ENCODE measurements at places on chromosomes 3 and 15. TPM values are rescaled to one million over a fixed set of nuclear protein-coding genes. Genes with fewer than 3 reads are reported as not detected.
A peak's percentile ranks its signal among the peaks of the same experiment; 100 is the strongest.

TRIM59 gene
- 43.5 TPM for total RNA-seq

WDR48 gene
- 39.4 TPM for total RNA-seq

SLC12A1 gene
- total RNA-seq = not detected

HDAC11 gene
- 4.9 TPM for total RNA-seq

NOX5 gene
- total RNA-seq = 0.06 TPM

ITIH3 gene
- not detected for total RNA-seq

PARP15 gene
- 52.8 TPM for total RNA-seq

KAT2B gene
- 97.8 TPM for total RNA-seq

TRIP4 gene
- 25.7 TPM for total RNA-seq

GRCh38 chr3:124995460-124995994, 60.3 kb downstream of the HEG1 start:
- H3K27ac ChIP-seq = peak overlapping the region; percentile 82
- peaks cover 24% of the 10 kb centered on the region for H3K36me3 ChIP-seq

DNA sequence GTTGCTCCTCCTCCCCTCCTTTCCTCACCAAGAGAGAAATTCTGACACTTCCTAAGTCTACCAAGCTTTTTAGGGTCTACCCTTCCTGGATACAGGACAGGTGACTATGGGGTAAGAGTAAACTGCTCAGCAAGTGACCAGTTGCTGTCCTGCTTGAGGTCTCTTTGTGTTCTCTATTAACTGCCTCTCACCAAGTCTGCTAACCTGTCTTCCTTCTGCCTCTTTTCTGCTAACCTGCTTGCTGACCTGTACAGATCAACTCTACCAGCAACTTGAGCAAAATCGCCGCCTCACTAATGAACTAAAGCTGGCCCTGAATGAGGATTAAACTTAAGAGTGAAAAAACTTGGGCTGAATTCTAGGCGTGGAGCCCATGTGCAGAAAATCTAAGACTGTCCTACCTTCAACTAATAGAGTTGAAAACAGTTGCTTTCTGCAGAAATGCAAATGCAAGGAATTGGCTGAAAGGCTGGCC, 27.1 kb downstream of the TPM1 start:
- no peak overlapping the region for H3K27ac ChIP-seq
- H3K4me1 ChIP-seq = no peaks in the 10 kb centered on the region
- H3K36me3 ChIP-seq = no peaks in the 10 kb centered on the region
- DNase-seq = no peak
- no peaks in the 10 kb centered on the region for H3K27me3 ChIP-seq

DNA sequence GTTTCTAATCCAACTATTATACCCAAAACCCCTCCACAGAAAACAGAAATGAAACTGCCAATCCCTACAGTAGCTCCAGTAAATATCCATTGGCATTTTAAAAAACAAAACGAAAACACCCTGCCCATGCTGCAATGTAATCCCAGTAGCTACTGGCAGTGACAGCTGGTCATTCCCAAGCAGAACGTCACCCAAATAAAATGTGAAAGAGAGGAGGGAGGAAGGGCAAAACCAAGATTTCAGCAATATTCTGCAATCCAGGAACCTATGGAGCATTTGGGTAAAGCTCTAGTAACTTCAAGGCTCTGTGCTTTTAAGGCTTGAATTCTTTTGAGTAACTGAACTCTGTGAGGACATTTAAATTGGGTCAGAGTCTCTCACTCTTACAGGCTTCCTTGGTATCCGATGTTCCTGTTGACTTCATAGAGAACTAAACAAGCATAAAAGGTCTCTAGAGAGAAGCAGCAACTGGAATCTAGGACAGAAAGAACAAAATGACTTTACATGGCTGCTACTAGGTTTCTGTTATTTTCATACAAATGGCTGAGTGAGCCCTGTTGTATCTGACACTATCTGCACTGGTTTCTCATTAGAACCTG, 136.2 kb downstream of the TNIK start:
- DNase-seq = no peak
- no peaks in the 10 kb centered on the region for H3K36me3 ChIP-seq
- peaks cover 8% of the 10 kb centered on the region for H3K4me1 ChIP-seq
- H3K27ac ChIP-seq = no peak overlapping the region
- H3K4me3 ChIP-seq = no peak overlapping the region

GRCh38 chr3:46484911-46485778, 12.6 kb upstream of the RTP3 start:
- DNase-seq = no peak
- H3K4me3 ChIP-seq = no peak overlapping the region
- H3K36me3 ChIP-seq = no peaks in the 10 kb centered on the region
- peaks cover 10% of the 10 kb centered on the region for H3K4me1 ChIP-seq

- no peak for DNase-seq
- H3K4me1 ChIP-seq = no peaks in the 10 kb centered on the region
- H3K27me3 ChIP-seq = peaks cover 4% of the 10 kb centered on the region
- peaks cover 38% of the 10 kb centered on the region for H3K36me3 ChIP-seq
- H3K4me3 ChIP-seq = no peak overlapping the region
- no peak overlapping the region for H3K27ac ChIP-seq
These were observed 156.9 kb downstream of the ATP8B4 start for GRCh38 chr15:49962044-49962602.

- H3K27ac ChIP-seq = peak overlapping the region; percentile 59
- peaks cover 11% of the 10 kb centered on the region for H3K36me3 ChIP-seq
- no peak overlapping the region for H3K4me3 ChIP-seq
- no peaks in the 10 kb centered on the region for H3K27me3 ChIP-seq
These were observed 26.5 kb downstream of the AKAP13 start for GRCh38 chr15:85406916-85407315.

GRCh38 chr3:144272680-144273079, 301.1 kb downstream of the DIPK2A start:
- peaks cover 2% of the 10 kb centered on the region for H3K4me1 ChIP-seq
- H3K4me3 ChIP-seq = no peak overlapping the region
- no peak for DNase-seq
- no peaks in the 10 kb centered on the region for H3K36me3 ChIP-seq
- H3K27ac ChIP-seq = no peak overlapping the region

DNA sequence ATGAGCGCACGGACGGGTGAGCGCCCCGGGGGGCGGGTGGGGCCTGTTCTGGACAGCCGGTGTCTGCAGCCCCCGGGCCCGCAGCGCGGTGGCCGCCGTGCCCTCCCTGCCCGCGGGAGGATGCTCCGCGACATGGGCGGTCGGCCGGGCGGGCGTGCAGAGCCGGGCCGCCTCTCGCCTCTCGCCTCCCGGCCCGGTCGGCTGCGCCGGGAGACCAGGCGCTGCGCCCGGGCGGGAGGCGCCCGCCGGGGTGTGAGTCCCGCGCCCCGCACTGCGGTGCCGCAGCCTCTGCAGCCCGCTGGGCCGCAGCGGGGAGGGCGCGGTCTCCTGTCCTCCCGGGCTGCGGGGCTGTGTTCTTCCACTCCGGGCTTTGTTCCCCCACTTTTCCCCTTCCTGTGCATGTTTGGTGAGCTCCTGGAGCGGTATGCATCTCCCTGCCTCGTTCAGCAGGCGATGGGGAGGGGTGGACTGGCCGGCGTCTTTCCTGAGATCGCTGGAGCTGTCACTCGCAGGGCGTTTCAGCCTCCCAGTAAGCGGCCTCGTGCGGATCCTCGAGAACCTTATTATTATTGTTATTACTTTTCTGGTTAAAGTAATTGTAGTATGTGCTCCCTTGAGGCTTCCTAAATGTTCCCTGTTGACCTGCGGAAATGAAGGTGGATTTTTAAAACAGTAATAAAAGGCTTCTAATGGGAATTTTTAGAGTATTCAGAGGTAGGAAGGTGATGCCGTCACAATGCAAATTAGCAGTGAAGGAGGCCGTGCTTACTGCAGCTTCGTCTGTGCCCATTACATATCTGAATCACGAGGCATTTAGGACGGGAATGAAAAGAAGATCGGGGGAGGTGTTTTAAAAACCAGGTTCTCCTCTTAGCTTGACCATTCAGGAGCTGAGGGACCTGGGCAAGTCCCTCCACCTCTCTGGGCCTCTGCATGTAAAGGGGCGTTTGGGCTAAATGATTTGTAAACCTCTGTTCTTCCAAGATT, 593 bp downstream of the TMOD2 start:
- peak overlapping the region; percentile 91 for H3K4me3 ChIP-seq
- peaks cover 10% of the 10 kb centered on the region for H3K36me3 ChIP-seq
- peak overlapping the region; percentile 51 for H3K27ac ChIP-seq
- H3K27me3 ChIP-seq = peaks cover 8% of the 10 kb centered on the region
- H3K4me1 ChIP-seq = peaks cover 38% of the 10 kb centered on the region

- H3K27me3 ChIP-seq = no peaks in the 10 kb centered on the region
- no peaks in the 10 kb centered on the region for H3K36me3 ChIP-seq
- DNase-seq = no peak
- no peak overlapping the region for H3K27ac ChIP-seq
- no peaks in the 10 kb centered on the region for H3K4me1 ChIP-seq
These were observed 359.3 kb downstream of the GABRG3 start for GRCh38 chr15:27330326-27330725.

DNA sequence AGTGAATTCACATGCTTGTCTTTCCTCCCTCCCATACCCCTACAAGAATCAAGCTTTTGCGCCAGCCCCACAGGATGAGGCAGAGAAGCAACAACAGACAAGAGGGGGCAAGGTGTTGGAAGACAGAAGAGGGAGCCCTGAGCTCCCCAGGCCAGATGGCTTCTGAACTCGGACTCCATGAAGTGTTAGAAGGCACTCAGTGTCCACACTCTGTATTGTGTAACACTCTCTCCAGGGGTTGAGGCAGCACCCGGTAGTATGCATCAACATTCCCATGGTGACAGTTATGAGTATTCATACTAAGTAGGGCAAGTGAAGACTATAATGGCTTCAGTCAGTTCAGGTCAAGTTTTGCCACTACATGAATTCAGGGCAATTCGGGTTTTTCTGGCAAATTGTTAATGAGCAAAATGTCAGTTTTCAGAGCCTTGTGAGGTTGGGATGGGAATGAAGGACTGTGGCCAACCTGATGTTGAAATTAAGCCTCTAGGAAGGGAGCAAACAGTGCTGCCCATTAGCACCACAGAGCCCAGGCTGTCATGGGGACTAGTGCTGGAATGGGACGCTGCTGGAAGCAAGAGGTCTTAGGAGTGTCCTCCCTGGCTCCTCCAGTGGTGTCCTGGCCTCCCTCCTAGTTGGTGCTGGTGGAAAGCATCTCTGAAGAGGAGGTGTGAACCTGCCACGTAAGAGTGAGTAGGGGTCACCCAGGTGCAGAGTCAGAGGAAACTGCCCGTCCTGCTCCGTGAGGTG, 79.4 kb downstream of the KLF15 start:
- H3K4me3 ChIP-seq = no peak overlapping the region
- H3K27me3 ChIP-seq = peaks cover 27% of the 10 kb centered on the region
- no peak for DNase-seq
- H3K4me1 ChIP-seq = no peaks in the 10 kb centered on the region

DNA sequence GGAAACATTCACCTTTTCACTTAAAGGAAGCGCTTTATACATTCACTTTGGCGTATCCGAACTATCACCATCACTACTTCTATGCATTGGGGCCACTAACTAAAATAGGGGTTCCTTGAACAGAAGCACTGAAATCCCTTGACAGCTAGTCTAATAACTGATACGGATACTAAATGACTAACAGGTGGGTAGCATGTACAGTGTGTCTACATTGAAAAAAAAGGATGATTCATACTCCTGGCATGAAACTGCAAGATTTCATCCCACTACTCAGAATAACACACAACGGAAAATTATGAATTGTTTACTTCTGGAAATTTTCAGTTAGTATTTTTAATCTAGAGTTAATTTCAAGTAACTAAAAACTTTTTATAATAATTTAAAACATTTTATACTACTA, 96.7 kb downstream of the SMARCC1 start:
- no peaks in the 10 kb centered on the region for H3K27me3 ChIP-seq
- no peak overlapping the region for H3K27ac ChIP-seq
- H3K4me3 ChIP-seq = no peak overlapping the region
- DNase-seq = no peak

DNA sequence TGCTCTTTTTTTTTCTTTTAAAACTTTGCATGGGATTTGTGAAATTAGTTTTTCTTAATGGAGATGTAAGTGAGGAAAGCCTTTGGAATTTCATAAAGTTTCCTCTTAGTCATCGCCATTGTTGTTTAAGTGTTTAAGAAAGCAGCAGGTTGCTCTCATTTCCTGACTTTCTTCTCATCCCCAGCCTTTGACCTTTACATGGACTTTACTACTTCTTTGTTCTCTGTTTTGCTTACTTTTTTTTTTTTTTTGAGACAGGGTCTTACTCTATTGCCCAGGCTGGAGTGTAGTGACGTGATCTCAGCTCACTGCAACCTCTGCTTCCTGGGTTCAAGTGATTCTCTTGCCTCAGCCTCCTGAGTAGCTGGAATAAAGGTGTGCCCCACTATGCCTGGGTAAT, 38.6 kb downstream of the FBXL2 start:
- H3K36me3 ChIP-seq = no peaks in the 10 kb centered on the region
- no peak overlapping the region for H3K4me3 ChIP-seq
- H3K27ac ChIP-seq = no peak overlapping the region
- peaks cover 25% of the 10 kb centered on the region for H3K27me3 ChIP-seq
- H3K4me1 ChIP-seq = peaks cover 1% of the 10 kb centered on the region

Measured in activated naive CD8-positive, alpha-beta T cell treated with anti-CD3 and anti-CD28 coated beads, Interleukin-2, amount 10 ng/mL, durations not matched to agents 7 days and 5 days (primary cell).